ENCODE measurements at places on chromosomes 1 and 21.
A peak's percentile ranks its signal among the peaks of the same experiment; 100 is the strongest.

GRCh38 chr1:186420923-186421322 is 40.0 kb downstream of the PDC start:
- no peak for DNase-seq
- no peak overlapping the region for H3K4me3 ChIP-seq
- H3K27me3 ChIP-seq: no peaks in the 10 kb centered on the region

DNA sequence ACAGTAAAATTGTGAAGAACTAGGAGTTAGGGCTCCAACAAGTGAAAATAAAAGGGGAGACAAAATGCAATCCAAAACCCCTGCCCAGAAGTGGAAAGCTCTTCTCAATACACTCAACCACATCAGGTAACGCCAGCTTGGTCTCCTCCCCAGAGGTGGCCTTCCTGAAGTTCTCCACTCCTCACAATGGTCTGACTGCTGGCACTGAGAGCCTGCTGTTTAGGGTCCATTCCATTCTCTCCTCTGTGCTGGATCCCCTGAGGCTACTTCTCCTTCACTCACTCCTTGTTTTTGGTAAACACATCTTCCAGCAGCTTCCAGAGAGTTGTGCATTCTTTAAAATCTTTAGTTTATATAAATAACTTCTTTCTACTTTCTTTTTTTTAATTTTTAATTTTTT is 189.5 kb downstream of the KCNT2 start:
- H3K4me1 ChIP-seq: no peaks in the 10 kb centered on the region
- no peak for DNase-seq
- no peaks in the 10 kb centered on the region for H3K36me3 ChIP-seq

GRCh38 chr1:59261537-59261936 is 35.4 kb upstream of the FGGY start:
- no peak overlapping the region for H3K27ac ChIP-seq
- H3K36me3 ChIP-seq: no peaks in the 10 kb centered on the region
- no peaks in the 10 kb centered on the region for H3K27me3 ChIP-seq
- no peak for DNase-seq

DNA sequence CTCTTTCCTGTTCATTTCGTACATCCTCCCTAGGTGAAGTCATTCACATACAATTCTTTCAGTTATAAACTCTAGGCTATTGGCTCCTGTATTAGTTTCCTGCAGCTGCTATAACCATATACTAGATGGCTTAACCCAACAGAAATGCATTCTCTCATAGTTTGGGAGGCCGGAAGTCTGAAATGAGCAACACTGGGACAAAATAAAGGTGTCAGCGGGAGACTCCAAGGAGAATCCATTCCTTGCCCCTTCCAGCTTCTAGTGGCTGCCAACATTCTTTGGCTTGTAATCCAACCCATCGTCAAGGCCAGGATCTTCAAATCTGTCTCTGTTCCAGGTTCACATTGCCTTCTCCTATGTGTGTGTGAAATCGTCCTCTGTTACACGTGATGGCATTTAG is 71.3 kb downstream of the TOR3A start:
- H3K36me3 ChIP-seq: no peaks in the 10 kb centered on the region
- no peaks in the 10 kb centered on the region for H3K4me1 ChIP-seq
- H3K4me3 ChIP-seq: no peak overlapping the region
- H3K27ac ChIP-seq: no peak overlapping the region

- no peaks in the 10 kb centered on the region for H3K27me3 ChIP-seq
- DNase-seq: no peak
- no peaks in the 10 kb centered on the region for H3K36me3 ChIP-seq
- H3K4me1 ChIP-seq: no peaks in the 10 kb centered on the region
- no peak overlapping the region for H3K27ac ChIP-seq
- no peak overlapping the region for H3K4me3 ChIP-seq
Observed at GRCh38 chr1:64601207-64601606, 131.3 kb downstream of the CACHD1 start.

GRCh38 chr1:35808450-35809113 is 766 bp downstream of the AGO4 start:
- H3K27ac ChIP-seq: no peak overlapping the region
- no peak for DNase-seq
- H3K27me3 ChIP-seq: no peaks in the 10 kb centered on the region

GRCh38 chr1:113976609-113977278 is 2.5 kb upstream of the OLFML3 start:
- DNase-seq: no peak
- no peak overlapping the region for H3K4me3 ChIP-seq
- H3K4me1 ChIP-seq: peaks cover 8% of the 10 kb centered on the region

DNA sequence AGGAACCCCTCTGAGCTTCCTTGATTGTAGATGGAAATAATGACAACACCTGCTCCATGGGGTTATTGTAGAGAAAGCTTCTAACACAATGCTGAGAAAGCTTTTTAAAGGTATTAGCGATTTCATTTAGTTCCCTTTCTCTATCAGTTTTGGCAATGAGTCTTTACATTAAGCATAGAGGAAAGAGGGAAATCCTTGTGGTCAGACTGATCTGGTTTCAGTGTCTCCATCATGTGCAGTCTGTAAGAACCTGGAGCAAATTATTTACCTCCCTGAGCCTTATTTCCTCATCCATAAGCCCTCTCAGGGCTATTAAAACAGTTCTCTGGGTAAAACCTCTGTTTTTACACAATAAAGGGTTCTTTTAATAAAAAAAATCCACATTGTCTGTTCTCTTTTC is 87.5 kb downstream of the FGGY start:
- no peaks in the 10 kb centered on the region for H3K36me3 ChIP-seq
- no peak overlapping the region for H3K27ac ChIP-seq
- H3K4me3 ChIP-seq: no peak overlapping the region

- H3K4me3 ChIP-seq: no peak overlapping the region
- no peak overlapping the region for H3K27ac ChIP-seq
- DNase-seq: peak; percentile 22
- 0 out of 2 replicates have a peak, but pooled peaks cover 1% of the 10 kb centered on the region for H3K27me3 ChIP-seq
Observed at GRCh38 chr1:118250232-118250631, 65.2 kb upstream of the SPAG17 start.

- H3K4me1 ChIP-seq: no peaks in the 10 kb centered on the region
- H3K27me3 ChIP-seq: no peaks in the 10 kb centered on the region
- no peak overlapping the region for H3K27ac ChIP-seq
- no peaks in the 10 kb centered on the region for H3K36me3 ChIP-seq
- no peak for DNase-seq
- H3K4me3 ChIP-seq: no peak overlapping the region
Observed at GRCh38 chr1:164361927-164362326, 197.1 kb upstream of the PBX1 start.

GRCh38 chr1:244349103-244349531 is 102.6 kb downstream of the ADSS2 start:
- H3K4me1 ChIP-seq: peaks cover 4% of the 10 kb centered on the region
- no peaks in the 10 kb centered on the region for H3K36me3 ChIP-seq
- H3K27ac ChIP-seq: no peak overlapping the region
- DNase-seq: no peak

DNA sequence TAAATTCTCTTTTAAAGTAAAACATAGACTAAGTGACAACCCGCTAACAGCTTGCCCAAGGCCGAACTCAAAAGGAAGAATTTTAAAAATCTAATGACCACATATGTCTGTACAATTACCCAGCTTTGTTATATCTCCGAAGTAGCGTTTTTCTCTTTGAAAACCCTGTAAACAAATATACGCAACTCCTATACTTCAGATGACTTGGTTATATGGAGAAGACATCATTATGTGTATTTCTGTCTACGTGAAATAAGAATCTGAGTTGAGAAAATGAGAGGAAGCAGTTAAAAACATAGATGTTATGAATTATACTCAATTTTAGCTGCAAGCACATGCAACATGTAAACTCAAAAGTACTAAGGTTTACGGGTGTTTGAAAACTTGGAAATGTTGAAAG is 2.0 kb downstream of the PBX1 start:
- H3K27me3 ChIP-seq: no peaks in the 10 kb centered on the region
- H3K4me1 ChIP-seq: no peaks in the 10 kb centered on the region
- H3K4me3 ChIP-seq: peak overlapping the region; percentile 58

- H3K27ac ChIP-seq: no peak overlapping the region
- H3K4me3 ChIP-seq: no peak overlapping the region
- H3K36me3 ChIP-seq: no peaks in the 10 kb centered on the region
- no peak for DNase-seq
Observed at GRCh38 chr21:37402251-37402867, 35.8 kb downstream of the DYRK1A start.

GRCh38 chr1:18018366-18018765 is 89.2 kb upstream of the IGSF21 start:
- no peaks in the 10 kb centered on the region for H3K4me1 ChIP-seq
- no peak for DNase-seq
- no peaks in the 10 kb centered on the region for H3K36me3 ChIP-seq
- no peak overlapping the region for H3K27ac ChIP-seq
- H3K27me3 ChIP-seq: peaks cover 2% of the 10 kb centered on the region
- no peak overlapping the region for H3K4me3 ChIP-seq

DNA sequence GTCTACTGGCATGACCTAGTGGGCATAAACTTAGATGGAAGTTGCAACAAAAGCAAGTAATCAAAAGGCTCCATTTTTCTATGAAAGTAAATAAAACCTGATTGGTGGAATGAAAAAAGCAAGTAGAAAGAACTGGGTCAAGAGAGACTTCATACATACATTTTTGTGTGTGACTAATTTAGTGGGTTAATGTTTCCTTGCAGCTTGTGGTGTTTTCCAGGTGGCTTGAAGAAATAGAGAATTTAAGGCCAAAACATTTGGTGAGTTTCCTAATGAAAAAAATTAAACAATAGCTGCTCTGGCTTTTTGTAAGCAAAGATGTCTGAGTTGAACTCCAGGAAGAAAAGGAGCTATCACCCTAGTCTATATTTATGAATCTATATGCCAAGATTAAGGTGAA is 71.0 kb downstream of the ZC3H11B start:
- no peaks in the 10 kb centered on the region for H3K4me1 ChIP-seq
- H3K27ac ChIP-seq: no peak overlapping the region
- no peak overlapping the region for H3K4me3 ChIP-seq
- H3K36me3 ChIP-seq: no peaks in the 10 kb centered on the region
- no peak for DNase-seq

DNA sequence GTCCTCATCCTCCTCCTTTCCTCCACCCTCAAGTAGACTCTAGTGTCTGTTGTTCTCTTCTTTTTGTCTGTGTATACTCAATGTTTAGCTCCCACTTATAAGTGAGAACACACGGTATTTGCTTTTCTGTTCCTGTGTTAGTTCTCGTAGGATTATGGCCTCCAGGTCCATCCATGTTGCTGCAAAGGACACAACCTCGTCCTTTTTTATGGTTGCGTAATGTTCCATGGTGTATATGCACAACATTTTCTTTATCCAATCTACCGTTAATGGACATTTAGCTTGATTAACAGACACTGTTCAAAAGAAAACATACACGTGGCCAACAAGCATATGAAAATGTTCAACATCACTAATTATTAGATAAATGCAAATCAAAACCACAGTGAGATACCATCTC is 44.3 kb upstream of the TMPRSS2 start:
- DNase-seq: no peak
- no peak overlapping the region for H3K27ac ChIP-seq
- H3K27me3 ChIP-seq: no peaks in the 10 kb centered on the region
- no peak overlapping the region for H3K4me3 ChIP-seq

DNA sequence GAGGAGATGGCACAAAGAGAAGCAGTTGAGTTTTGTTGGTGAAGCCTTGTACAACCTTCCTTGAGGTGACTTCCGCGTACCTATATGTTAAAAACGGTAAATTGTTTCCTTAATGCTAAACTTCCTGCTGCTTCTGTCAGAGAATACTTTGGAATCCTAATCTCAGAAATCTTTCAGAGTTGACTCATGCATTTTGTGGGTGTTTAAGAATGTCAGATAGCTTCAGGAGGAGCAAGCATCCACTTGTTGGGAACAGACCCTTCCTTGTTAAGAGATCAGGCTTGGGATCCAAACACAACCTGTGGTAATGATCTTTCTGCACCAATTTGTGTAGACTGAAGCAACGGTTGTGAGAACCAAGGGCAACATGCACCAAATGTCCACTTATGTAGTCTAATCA is 29.5 kb downstream of the AK4 start:
- no peak for DNase-seq
- H3K27ac ChIP-seq: no peak overlapping the region
- peaks cover 17% of the 10 kb centered on the region for H3K4me1 ChIP-seq
- H3K36me3 ChIP-seq: no peaks in the 10 kb centered on the region
- no peaks in the 10 kb centered on the region for H3K27me3 ChIP-seq

GRCh38 chr1:81317191-81317590 is 483.5 kb upstream of the ADGRL2 start:
- DNase-seq: no peak
- peaks cover 2% of the 10 kb centered on the region for H3K4me1 ChIP-seq
- no peak overlapping the region for H3K4me3 ChIP-seq
- H3K36me3 ChIP-seq: no peaks in the 10 kb centered on the region
- no peak overlapping the region for H3K27ac ChIP-seq

- H3K36me3 ChIP-seq: no peaks in the 10 kb centered on the region
- DNase-seq: no peak
- H3K27ac ChIP-seq: no peak overlapping the region
Observed at GRCh38 chr1:241419986-241420385, 63.0 kb upstream of the RGS7 start.

- H3K27ac ChIP-seq: no peak overlapping the region
- no peak overlapping the region for H3K4me3 ChIP-seq
- H3K4me1 ChIP-seq: no peaks in the 10 kb centered on the region
- H3K27me3 ChIP-seq: no peaks in the 10 kb centered on the region
Observed at GRCh38 chr1:41954533-41954944, 35.8 kb upstream of the HIVEP3 start.

DNA sequence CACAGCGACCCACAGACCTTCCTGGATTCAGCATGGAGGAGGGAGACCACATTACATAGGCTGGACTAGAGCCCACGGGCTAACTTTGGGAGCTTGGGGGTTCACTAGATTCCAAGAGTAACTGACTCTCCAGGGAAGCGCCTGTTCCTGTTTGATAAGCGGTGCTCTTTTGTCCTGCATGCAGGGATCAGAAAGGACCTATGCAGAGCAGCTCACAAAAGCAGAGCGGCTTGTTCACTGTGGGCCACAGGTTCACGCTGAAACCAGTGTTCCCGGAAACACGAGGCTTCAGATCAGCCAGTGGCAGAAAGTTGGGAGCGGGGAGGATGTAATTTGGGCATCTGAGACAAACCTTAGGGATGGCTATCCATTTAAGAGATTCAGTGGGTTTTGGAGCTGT is 403.9 kb downstream of the PCP4 start:
- no peak overlapping the region for H3K4me3 ChIP-seq
- H3K36me3 ChIP-seq: no peaks in the 10 kb centered on the region
- no peaks in the 10 kb centered on the region for H3K4me1 ChIP-seq
- no peaks in the 10 kb centered on the region for H3K27me3 ChIP-seq

DNA sequence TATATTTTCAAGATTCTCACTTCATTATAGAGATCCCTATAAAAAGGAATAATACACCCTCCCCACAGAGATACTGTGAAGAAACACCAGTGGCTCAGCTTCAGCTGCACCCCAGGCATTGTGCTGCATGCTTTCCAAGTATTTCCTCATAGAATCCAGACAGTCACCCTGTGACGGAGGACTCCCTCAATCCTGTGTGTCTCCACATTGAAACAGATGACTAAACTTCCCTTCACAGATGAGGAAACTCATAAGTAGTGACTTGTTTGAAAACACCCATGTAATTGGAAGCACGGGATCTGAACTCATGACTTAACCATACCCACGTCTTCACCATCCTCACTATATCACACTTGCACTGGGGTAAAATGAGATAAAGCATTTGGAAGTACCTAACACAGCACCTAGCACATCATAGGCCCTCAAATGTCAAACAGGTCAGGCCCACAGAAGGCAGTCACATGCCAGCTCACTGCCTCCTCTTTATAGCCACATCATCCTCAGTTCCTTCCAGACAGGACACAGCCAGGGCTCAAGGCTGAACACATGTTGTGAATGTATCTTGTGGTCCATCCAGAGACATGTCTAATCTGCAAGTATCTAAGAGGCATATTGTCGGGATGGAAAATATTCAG is 55.2 kb downstream of the GPR161 start:
- no peak for DNase-seq
- no peak overlapping the region for H3K27ac ChIP-seq
- no peaks in the 10 kb centered on the region for H3K27me3 ChIP-seq
- H3K4me3 ChIP-seq: no peak overlapping the region
- 0 out of 2 replicates have a peak, but pooled peaks cover 2% of the 10 kb centered on the region for H3K4me1 ChIP-seq

All from iPS DF 6.9 (cell line).